ENCODE measurements at places on chromosomes 6 and 20.

DNA sequence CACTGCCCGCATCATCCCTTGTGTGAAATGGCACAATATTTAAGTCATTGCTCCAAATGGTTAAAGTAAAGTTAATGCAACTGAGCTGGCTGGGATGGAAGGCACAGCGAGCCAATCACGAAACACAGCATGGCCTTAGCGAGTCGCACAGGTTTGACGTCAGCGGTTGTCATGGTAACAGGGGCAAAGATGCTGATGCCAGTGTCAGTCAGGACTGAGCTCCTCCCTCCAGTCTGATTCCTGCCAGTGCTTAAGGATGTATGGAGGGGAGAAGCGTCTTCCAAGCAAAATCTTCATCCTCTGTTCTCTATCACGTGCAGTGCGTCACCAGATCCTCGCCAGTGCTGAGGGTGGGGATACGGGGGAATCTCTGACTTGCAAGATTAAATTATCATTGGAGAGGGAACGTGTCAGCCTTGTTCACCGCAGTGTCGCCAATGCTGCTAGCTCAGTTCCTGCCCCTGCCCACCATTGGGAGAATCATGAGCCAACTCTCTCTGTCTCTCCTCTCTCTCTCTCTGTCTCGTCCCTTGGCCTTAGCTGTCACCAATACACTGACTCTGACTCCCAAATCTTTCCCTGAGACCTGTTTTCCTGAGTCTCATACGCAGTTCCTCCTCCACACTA lies 24.5 kb downstream of the TSPYL4 start:
- no peak for DNase-seq

DNA sequence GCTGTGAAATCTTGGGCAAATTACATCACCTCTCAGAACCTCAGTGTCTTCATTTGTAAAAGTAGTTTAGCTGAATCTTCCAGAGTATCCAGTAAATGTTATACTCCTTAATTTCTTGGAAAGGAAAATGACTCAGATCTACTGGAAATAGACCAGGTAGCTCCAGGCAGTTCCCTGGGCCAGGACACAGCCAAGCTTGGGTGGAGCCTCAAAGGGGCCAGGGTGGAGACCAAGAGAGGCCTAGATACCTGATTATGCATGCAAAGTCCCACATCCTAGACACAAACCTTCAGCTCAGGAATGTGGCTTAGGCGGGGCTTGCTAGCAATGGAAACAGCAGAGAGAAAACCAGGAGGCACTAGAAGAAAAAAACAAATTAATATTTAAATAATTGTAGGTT lies 272.8 kb downstream of the MAFB start:
- DNase-seq, result no peak

- no peak for DNase-seq
Observed at GRCh38 chr6:79702691-79703090, 71.6 kb downstream of the SH3BGRL2 start.

DNA sequence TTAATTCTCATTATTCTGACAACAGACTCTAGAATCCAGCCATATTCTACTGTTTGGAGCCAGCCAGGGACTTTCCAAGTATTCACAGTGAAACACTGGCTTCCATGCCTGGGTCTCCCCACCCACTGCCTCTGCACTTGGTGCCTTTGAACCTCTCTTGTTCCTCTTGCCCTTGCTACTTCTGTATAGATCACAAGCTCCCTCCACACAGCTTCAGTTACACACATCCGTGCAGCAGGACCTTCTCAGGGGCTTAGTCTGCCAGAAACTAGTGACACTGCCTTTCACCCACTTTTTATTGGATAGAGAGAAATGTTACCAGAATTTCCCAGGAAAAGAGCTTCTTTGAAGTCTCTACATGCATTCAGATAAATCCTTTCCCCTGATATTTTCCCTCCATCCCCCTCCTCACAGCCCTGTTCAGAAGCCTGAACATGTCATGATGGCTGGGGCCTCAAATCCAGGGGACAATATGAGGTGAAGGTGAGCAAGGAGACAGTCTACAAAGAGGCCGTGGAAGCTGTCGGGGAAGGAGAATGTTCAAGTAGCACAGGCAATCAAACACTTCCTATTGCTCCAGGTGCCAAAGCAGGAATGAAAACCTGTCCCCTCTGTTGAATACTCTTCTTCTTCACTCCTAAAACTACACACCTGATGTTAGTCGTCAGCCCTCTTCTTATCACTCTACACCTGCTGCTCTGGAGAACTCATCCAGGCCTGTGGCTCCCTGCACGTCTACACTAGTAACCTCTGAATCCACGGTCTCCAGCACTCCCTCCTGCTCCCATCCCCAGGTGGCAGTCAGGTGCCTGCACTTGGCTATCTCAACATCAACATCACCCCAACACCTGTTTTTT lies 20.2 kb upstream of the HLA-DOA start:
- DNase-seq, result no peak

DNA sequence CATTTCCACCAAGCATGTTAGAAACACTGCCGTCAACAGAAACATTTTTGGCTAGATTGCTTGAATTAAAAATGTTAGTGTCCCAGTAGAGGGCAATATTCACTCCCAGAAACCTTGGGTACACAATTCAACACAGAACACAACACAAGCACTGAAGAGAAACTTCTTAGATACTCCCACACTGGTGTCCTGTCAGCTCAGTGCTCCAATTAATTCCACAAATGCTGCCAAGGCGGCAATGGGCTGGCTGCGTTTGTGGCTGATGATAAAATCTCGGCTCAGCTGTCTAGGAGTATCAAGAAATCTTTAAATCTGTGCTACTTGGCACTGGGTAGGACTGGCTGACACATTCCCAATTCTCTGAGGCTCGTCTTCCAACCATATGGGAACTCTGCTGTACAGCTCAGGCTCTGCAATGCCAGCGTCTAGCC lies 39.3 kb downstream of the BEND3 start:
- DNase-seq, result no peak

DNA sequence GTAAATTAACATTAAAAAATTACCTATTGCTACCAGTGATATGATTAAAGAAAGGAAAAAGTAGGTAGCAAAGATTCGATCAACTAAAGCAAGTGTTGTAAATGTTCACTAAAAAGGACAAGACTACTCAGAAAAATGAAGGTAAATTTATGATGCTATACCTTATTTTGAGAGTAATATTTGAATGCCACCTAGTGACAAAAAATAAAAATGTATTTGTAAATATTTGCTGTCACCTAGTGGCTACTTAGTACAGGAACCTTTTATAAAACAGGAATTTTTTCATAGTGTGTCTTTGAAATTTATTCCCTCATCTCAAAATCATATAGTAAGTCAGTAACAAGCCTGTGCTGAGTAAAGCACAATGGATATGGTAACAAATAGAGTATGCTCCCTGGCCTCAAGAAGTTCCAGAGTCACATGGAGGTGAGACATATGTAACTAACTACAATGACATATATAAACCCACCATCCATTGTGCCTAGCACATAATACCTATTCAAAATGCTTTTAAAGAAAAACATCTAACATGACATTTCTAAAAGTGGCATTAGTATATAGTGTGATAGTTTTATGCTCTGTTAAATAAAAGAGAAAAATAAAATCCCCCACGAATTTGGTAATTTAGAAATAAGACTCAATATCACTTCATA lies 193.1 kb upstream of the SIM1 start:
- DNase-seq, result no peak

DNA sequence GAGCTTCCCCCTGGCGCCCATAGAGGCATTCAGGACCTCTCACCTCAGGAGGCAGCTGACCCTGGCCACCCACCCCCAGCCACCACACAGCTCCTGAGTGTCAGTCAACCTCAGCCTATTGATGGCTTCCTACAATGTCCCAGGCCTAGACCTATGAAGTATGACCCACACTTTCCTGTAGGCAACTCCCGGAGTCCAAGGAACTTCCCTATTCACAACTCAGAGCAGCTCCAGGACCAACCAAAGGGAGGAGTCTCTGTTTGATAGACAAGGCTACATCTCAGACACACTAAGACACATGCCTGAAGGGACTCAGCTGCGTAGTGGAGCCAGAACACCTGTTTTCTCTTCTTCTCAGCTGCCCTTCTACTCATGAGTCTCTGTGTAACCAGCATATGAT lies 169.1 kb downstream of the MAFB start:
- DNase-seq, result no peak

DNA sequence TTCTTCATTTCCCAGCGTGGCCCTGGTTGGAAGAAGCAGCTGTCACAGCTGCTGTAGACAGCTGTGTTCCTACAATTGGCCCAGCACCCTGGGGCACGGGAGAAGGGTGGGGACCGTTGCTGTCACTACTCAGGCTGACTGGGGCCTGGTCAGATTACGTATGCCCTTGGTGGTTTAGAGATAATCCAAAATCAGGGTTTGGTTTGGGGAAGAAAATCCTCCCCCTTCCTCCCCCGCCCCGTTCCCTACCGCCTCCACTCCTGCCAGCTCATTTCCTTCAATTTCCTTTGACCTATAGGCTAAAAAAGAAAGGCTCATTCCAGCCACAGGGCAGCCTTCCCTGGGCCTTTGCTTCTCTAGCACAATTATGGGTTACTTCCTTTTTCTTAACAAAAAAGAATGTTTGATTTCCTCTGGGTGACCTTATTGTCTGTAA lies 292.7 kb downstream of the ESR1 start:
- no peak for DNase-seq
